Esophagus muscularis mucosa (tissue), 4 donors: ENCODE measurements at places on chromosomes 11 and 22. TPM values are rescaled to one million over a fixed set of nuclear protein-coding genes. Genes with fewer than 3 reads are reported as not detected.

HPX gene
- 1.2 TPM for total RNA-seq

OR10G6 gene
- not detected for total RNA-seq

ZDHHC24 gene
- total RNA-seq = 8.7 TPM

CYP2D6 gene
- not detected for total RNA-seq

DNA sequence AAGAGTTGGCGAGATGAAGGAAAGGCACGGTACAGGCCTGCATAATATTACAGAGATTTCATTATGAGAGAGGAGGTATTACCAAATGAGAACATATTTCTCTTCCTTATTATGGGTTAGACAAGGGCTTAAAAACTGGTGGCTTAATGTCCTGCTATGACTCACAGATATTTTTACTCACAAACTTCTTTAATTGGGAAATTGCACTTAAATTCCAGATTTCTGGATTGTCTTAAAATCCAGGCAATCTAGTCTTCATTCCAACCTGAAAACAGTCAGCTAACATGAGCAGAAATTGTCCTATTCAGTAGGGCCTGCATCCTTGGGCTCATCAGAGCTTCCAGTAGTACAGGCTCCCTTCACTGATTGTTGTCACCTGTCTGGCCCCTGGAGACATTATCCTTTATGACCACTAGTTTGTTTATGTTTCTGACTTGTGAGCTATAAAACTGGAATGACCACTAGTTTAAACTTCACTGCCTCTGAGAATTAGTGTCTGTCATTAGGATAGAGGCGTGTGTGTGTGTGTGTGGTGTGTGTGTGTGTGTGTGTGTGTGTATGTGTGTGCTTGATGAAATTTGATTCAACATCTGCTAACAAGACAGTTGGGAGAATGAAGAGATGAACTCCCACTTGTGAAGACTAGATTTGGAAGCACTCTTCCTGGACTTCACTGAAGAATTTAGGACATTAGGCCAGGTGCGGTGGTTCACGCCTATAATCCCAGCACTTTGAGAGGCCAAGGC lies 25.1 kb downstream of the DBX1 start:
- H3K4me3 ChIP-seq = no peak overlapping the region
- H3K27ac ChIP-seq = no peak overlapping the region
- H3K27me3 ChIP-seq = no peaks in the 10 kb centered on the region
- DNase-seq = no peak
- no peaks in the 10 kb centered on the region for H3K36me3 ChIP-seq

GRCh38 chr22:45583504-45583903 lies 80.8 kb downstream of the FBLN1 start:
- no peak overlapping the region for H3K4me3 ChIP-seq
- H3K4me1 ChIP-seq = peaks cover 35% of the 10 kb centered on the region
- H3K27ac ChIP-seq = no peak overlapping the region
- no peak for DNase-seq

GRCh38 chr11:69862797-69863543 lies 43.8 kb upstream of the FGF3 start:
- DNase-seq = no peak
- H3K4me3 ChIP-seq = no peak overlapping the region
- H3K27me3 ChIP-seq = no peaks in the 10 kb centered on the region
- no peaks in the 10 kb centered on the region for H3K36me3 ChIP-seq
- H3K27ac ChIP-seq = no peak overlapping the region

GRCh38 chr11:65471447-65471891 lies 27.4 kb upstream of the MALAT1 start:
- peaks cover 52% of the 10 kb centered on the region for H3K4me1 ChIP-seq
- no peak for DNase-seq
- peak overlapping the region; percentile 97 for H3K27ac ChIP-seq
- H3K4me3 ChIP-seq = peak overlapping the region; percentile 37
- no peaks in the 10 kb centered on the region for H3K36me3 ChIP-seq

DNA sequence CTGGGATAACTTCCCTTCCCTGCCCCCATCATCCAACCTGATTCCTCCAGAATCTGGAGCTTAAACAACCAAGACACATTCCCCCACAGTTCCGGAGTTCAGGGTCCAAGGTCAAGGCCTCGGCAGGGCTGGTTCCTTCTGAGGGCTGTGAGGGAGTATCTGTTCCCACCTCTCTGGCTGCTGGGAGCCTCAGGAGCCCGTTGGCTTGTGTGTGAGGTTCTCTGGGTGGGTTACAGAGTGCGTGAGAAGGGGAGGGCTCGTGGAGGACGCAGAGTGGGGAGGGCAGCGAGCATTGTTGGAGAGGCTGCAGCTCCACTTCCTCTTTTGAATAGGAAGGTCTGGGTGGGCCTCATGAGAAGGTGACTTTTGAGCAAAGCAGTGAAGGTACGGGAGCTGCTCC lies 8.5 kb downstream of the SERHL2 start:
- no peaks in the 10 kb centered on the region for H3K36me3 ChIP-seq
- peaks cover 14% of the 10 kb centered on the region for H3K4me1 ChIP-seq
- H3K4me3 ChIP-seq = no peak overlapping the region
- H3K27me3 ChIP-seq = no peaks in the 10 kb centered on the region
- DNase-seq = no peak

- H3K4me1 ChIP-seq = peaks cover 25% of the 10 kb centered on the region
- no peak overlapping the region for H3K27ac ChIP-seq
- no peaks in the 10 kb centered on the region for H3K27me3 ChIP-seq
- H3K36me3 ChIP-seq = no peaks in the 10 kb centered on the region
Observed at GRCh38 chr11:78576549-78577097, 2.0 kb upstream of the NARS2 start.
